Pons (tissue), 1 donor: ENCODE measurements at places on chromosomes 16 and 17.
A peak's percentile ranks its signal among the peaks of the same experiment; 100 is the strongest.

- DNase-seq = no peak
Observed at GRCh38 chr17:74435775-74436359, 4.0 kb downstream of the GPRC5C start.

DNA sequence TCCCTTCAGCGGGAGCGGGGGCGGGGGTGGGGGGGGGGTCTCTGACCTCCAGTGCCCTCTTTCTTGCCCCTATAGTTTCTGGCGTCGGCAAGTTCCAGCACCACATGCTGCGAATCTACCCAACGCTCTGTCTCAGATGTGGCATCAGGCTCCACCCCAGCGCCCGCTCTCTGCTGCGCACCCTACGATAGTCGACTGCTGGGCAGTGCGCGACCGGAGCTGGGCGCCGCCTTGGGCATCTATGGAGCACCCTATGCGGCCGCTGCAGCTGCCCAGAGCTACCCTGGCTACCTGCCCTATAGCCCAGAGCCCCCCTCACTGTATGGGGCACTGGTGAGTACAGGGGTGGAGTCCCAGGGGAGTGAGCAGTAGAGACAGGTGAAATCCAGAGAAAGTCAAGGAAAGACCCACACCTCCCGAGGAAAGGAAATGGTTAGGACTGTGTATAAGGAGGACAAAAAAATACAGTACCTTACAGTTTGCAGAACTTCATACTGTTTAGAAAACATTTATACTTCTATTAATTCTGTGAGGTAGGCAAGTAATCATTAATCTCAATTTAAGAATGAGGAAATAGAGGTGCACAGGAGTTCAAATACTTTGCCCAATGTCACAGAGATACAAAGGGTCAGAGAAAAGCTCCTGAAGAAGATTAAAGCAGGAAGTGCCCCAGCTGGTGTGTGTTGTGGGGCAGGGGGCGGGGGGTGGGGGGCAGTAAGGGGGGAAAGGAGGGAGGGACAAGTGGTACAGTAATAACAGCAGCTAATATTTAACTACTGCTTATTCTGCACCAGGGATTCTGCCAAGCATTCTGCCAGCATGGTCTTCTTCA lies 2.5 kb downstream of the IRX6 start:
- DNase-seq = no peak

GRCh38 chr16:2450535-2450934 lies 9.4 kb upstream of the TEDC2 start:
- DNase-seq = peak; percentile 58

DNA sequence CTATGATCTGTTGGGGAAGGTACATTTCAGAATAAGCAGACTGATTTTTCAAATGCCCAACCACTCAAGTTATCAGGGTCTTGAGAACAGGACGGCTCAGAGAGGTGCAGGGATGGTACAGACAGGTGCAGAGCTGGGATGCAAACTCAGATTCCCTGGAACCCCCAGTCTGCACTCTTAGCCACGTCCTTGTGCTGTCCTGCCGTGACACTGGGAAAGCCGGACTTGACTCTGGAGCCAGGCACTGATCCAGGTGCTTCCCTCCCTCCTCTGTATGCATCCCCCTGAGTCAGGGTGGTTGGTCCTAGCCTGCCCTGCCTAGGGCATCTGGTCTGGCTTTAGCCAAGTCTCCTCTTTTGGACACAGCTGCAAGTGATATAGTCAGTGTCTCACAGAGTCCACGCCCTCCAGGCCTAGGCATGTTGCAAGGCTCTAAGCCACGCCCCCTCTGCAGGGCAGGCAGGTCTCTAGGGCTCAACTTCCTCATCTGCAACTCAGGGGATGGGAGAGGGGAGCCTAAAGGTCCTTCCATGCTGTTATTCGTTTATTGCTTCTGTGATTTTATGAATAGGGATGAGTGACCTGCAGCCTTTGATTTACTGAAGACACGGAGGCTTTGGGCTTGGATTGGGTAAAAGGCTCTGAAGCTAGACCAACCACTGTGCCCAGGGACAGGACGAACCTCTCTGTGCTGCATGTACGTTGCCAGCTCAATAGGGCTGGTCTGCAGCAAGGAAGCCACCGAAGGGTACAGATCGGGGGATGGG lies 97.3 kb downstream of the SDK2 start:
- no peak for DNase-seq

DNA sequence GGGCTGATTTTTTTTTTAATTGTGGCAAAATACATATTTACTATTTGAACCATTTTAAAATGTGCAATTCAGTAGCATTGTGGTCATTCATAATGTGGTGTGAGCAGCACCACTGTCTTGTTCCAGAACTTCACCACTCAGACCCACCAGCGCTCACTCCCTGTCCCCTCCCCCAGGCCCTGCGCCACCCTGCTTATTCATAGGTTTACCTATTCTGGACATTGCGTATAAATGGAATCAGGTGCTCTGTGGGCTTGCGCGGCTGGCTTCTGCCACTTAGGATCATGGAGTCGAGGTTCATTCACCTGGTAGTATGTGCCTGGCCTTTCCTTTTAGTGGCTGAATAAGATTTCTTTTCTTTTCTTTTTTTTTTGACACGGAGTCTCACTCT lies 59.4 kb downstream of the NT5M start:
- no peak for DNase-seq

GRCh38 chr17:82505296-82505695 lies 14.2 kb upstream of the FOXK2 start:
- DNase-seq = no peak

DNA sequence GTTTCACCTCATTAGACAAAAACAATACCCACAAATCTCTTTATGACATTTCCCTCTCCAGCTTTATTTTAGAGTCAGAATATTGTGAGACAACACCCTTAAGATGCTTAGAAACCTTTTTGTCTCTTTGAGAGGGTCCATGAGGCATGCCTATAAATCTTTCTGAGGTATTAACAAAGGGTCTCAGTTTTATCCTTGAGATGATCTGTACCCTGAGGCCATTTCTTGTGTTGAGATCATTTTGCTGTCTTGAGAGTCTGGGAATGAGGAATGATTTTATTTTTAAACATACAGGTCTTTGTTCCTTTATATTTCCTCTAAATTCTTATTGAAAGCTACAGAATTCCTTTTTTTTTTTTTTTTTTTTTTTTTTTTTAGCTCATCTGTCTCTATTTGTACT lies 179.7 kb upstream of the HS3ST4 start:
- DNase-seq = no peak

GRCh38 chr16:14286368-14287230 lies 215.5 kb downstream of the MRTFB start:
- DNase-seq = peak; percentile 62

DNA sequence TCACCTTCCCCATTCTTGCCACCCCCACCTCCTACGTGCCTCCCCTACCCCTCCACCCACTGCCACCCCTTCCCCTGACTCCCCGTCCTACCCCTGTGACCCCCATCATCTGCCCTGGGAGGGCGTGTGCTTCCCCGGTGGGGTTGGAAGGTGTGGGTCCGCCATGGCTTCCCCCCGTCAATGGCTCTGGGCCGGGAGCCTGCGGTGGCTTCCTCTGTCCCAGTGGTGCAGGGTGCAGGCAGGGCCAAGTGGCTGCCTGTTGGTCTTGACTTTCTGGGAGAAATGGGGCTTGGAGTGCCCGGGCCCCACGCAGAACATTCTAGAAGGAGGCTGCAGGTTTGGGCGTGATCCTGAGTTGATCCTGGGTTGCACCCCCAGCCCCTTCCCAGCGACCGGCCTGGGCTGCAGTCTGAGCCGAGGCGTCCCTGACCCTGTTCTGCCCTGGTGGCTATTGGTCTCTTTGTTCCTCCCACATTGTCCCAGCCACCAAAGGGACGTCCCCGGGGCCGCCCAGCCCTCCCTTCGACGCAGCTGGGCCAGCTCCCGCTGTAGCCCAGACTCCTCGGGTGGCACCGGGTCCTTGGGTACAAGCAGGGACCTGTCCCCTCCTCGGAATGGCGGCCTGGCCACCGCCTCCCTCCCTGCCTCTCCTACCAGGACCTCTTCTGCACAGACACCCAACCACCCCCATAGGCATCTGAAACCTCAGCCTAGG lies 25.7 kb downstream of the GSE1 start:
- no peak for DNase-seq

DNA sequence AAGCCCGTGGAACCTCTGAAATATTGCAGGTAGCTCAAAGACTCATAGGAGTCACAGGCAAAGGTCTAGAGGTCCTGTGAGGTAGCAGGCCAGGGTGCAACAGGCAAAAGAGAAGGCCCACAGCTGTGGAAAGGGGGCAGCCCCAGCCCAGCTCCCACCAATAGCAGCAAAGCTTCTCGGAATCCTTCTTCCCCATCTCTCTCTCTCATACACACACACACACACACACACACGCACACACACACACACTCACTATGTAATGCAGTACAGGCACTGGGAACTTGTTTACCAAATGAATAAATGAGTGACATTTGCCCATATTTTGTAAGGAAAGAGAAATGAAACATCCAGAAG lies 16.8 kb upstream of the SUPT4H1 start:
- no peak for DNase-seq

DNA sequence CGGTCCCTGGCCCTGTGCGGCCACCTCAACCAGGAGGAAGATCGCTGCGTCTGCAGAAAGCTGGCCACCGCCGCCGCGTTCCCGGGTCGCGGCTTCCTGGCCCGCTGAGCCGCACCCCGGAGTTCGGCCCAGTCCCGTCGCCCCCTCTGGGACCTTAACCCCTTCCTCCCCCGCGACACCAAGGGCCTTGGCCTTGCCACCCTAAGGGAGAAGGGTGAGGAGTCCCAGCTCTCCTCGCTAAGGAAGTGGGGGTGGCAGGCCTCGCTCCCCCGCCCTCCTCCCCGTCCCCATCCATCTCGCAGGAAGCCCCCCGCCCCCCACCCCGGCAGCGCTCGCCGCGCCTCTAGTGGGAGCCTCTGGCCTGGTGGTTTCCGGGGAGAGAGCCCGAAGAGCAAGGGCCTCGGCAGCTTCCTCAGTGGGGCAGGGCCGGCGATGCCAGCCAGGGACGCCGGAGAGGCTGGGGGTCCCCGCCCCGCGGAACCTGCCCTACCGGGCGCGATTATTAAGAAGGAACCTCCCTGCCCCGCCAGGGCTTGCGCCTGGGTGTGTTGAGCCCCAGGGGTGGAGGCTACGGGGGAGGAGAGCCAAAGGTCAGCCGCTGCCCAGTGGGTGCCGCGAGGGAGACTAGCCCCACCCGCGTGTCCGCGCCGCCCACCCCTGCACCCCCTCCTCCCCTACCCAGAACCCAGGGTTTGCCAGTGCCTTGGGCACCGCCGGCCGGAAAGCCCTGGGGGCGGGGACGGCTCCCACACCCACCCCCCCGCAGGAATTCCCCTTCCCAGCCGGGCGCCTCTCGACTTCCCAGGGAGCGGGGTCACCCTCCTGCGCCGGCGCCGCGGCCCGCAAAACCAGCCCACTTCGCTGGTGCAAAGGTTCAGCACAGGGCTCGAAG lies 6.8 kb downstream of the CBX4 start:
- DNase-seq = no peak

- DNase-seq = no peak
Observed at GRCh38 chr16:56767024-56767423, 37.1 kb downstream of the NUP93 start.

GRCh38 chr17:43042025-43042628 lies 17.1 kb downstream of the RND2 start:
- DNase-seq = no peak

DNA sequence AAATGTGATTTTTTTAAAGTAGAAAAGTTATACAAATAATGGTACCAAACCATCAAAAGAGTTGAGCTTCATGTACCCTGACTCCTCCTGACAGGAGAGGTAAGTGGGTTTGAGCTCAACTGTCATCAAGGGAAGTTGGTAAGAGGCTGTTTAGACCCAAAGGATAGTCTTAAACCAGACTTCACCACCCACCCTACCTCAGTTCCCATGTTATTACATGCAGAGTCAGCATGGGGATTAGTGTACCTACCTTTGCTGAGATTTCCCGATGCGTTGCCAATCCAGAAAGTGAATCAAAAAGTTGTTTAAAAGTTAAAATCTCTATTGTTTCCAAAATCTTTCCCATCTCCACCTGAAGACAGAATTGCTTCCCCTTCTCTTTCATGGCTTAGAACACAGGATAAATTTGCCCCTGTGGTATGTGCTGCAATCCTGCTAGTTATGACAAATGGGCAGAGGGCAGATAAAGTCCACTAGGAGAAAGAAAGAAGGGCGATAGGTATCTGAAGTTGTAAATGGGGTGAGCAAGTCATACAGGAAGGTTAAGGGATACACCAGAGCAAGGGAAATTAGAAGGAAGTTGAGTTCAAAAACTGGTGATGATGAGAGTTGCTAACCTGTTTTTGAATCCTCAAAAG lies 72.8 kb downstream of the NEUROD2 start:
- no peak for DNase-seq

- peak; percentile 72 for DNase-seq
Observed at GRCh38 chr17:4304417-4305027, 40.7 kb upstream of the ANKFY1 start.

DNA sequence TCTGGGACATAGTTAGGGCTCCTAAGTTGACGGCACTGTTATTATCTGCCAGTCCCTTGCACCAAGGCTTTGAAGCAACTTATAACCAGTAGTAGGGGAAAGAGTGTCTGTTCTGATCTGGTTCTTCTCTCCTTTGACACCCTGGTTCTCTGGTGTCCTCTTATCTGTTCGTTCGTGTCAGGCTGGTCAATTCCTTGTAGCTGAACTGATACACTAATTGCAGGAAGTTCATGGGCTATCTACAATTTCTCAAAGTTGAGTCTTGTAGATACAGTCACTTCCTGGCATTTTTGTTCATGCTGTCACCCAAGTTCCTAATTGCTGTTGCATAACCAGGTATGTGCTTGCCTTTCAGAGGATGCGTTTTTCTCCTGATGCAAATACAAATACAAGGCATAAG lies 17.3 kb upstream of the MYO1D start:
- DNase-seq = no peak

- no peak for DNase-seq
Observed at GRCh38 chr16:17343728-17344127, 127.0 kb downstream of the XYLT1 start.

GRCh38 chr16:1778200-1779179 lies 3.9 kb downstream of the SPSB3 start:
- no peak for DNase-seq

- no peak for DNase-seq
Observed at GRCh38 chr16:46907061-46907774, 23.1 kb downstream of the GPT2 start.

DNA sequence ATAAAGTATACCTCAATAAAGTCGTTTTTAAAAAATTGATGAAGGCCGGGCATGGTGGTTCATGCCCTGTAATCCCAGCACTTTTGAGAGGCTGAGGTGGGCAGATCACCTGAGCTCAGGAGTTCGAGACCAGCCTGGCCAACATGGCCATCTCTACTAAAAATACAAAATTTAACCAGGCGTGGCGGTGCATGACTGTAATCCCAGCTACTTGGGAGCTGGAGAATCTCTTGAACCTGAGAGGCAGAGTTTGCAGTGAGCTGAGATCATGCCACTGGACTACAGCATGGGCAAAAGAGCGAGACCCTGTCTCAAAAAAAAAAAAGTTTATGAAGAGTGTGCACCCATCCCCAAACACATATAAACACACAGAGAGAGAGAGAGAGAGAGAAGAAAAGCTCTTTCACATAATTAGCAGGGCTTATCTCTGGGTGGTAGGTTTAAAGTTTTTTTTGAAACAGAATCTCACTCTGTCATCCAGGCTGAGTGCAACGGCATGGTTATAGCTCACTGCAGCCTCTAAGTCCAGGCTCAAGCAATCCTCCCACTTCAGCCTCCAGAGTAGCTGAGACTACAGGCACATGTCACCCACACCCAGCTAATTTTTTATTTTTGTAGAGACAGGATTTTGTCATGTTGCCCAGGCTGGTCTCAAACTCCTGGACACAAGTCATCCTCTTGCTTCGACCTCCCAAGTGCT lies 3.0 kb downstream of the SREBF1 start:
- no peak for DNase-seq
